Stimulated activated naive CD4-positive, alpha-beta T cell (primary cell): ENCODE measurements at places on chromosomes 16 and 17.

DNA sequence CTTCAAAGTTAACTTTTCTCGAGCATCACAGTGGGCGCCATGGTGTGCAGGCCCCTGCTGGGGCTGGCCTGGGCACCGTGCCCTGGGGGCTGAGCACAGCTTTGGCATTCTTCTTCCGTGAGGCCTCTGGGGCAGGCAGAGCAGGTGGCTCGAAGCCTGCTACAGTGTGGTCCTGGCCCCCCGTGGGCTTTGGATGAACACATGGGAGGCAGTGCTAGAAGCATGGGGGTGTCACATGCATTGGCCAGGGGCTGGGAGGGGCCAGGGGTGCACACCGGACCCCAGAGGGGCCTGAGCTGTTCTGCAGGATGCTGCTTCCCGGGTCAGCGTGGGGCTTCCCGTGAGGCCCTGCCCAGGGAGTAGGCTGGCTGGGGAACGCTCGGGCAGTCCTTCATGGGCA is 12.1 kb upstream of the C16orf74 start:
- no peak for DNase-seq

GRCh38 chr17:70110443-70110880 is 35.4 kb downstream of the KCNJ16 start:
- no peak for DNase-seq

GRCh38 chr17:75829747-75830146 is 14.5 kb downstream of the UNC13D start:
- no peak for DNase-seq

GRCh38 chr16:707062-707538 is 1.5 kb upstream of the FBXL16 start:
- DNase-seq = no peak

DNA sequence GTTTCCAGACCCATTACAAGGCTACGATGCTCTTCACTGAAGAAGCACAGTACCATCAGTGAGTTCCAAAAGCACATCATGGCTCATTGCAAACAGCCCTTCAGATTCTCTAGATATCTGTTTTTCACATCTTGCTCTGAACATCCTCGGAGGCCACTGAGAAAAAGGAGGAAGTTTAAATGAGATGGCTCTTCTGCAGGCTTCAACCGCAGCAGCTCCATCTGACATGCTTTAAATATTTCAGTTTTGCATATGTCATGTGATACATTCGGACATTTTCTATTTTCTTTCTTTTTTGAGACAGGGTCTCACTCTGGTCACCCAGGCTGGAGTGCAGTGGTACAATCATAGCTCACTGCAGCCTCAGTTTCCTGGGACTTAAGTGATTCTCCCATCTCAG is 396.8 kb downstream of the NPIPA8 start:
- no peak for DNase-seq
